Prostate gland (tissue), 2 donors: ENCODE measurements at places on chromosomes 3 and 15.

GRCh38 chr15:88844749-88845386 is 41.6 kb downstream of the ACAN start:
- no peak for DNase-seq

DNA sequence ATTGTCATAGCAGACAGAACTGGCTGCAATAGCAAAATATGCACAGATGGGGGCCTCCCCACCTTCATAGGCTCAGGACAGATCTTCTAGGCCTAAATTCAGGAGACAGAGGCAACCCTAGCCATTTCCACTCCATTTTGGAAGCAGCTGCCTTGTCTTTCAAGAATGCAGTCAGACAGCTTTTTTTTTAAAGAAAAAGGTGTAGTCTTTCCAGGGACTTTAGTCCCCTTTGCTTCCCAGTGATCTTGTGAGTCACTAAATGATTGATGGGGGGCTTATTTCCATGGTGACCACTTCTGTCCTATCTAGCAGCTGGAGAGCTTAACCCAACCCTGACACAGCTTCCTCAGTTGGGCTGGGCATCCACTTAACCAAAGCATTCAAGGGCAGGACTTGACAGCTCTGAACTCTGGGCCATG is 165.9 kb downstream of the TPRG1 start:
- DNase-seq = no peak

DNA sequence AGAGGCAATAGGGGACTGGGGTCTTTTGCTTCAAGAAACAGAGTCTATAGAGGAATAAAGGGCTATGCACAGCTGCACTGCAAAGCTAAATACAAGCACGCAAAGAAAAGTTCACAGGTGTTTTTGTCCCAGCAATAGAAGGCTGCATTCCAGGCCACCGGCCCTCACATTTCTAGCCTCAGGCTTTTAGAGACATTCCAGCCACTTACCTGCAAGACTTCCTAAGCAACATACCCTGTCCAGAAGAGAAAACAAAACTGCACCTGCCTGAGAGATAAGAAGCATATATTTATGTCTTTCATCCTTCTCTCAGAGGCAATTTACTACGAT is 220.5 kb downstream of the OPA1 start:
- DNase-seq = no peak

DNA sequence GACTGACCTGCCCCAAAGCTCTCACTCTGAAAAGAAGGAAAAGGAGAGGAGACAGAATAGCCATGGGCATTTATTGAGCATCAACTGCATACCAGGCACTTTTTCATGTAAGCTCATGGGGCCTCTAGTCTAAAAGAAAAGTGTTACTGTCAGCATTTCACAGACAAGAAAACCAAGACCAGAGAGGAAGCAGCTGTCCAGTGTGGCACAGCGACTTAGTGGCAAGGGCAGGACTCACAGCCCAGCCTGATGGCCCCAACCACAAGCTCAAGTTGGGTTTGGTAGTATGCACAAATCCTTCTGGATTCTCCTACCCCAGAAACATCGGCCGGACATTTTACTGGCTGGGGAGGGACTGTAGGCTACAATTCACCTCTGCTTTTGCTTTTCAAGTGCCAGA is 5.8 kb downstream of the EFCC1 start:
- DNase-seq = no peak

DNA sequence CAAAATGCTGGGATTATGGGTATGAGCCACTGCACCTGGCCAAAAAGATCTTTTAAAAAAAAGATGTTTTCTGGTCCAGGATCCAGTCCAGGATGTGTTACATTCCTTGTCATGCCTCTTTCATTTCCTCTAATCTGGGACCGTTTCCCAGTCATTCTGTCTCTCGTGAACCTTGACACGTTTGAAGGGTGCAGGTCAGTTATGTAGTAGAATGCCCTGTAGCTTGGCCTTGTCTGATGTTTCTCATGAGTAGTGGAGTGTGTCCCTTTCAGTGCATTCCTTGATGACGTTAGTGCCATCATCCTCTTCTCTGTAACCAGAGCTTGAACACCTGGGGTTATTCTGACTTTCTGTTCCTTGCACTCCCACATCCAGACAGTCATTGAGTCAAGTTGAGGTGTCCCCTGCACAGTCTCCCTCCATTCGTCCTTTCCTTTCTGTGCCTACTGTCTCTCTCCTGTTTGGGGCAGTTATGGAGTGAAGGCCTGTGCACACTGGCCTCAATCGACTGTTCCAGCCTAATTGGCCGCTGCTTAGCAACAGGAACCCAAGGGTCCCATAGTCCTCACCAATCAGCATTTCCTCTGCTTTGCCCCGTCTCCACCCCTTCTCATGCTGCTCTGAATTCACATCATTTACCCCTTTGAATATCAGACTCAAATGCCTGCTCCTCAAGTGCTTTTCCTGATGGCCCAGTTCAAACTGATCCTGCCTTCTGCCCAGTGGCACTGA is 5.5 kb downstream of the FAM81A start:
- no peak for DNase-seq

DNA sequence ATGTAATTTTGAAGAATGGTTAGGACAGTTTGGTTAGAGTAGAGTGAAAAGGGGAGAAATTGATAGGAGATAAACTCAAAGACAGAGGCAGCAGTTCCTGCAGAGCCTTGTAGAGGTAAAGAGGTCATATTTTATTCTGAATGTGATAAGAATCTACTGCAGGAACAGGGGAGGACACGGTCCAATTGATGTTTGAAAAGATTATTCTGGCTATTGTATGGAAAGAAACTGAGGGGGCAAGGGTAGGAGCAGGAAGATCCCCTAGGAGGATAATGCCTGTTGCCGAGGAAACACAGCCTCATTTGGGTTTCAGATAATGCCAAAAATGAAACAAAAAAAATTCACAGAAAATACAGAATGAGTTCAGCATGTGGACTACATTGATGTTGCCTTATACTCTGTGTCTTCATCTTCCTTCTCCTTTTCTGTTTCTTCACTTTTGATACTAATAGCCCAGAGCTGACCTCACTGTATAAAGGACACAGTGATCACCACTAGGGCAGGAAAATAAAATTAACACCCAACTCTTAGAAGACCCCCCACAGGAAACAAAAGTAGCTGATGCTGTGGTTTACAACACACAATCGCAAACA is 454.6 kb upstream of the UBE2E2 start:
- no peak for DNase-seq

DNA sequence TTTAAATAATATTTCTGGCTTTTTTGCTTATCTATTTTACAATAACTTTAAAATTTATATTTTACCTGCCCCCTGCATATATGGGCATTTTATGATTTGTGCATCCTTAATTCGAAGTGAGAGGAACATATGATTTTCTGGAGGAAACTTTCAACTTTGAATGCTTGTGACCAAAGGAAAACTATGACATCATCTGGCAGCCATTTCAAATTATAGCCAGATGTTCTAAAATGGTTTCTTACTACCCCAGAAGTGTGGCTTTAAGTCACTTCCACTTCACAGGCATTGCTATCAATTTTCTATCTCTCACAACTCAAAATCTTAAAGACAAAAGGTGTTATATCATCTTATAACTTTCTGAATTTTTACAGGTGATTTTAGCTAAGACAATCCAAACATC is 508.8 kb downstream of the RBMS3 start:
- DNase-seq = no peak

GRCh38 chr15:32717426-32718226 is at the start of gene GREM1:
GREM1 (plus strand) TSS chr15:32718004; CDS start chr15:32730691, 12,687 bp downstream.
- DNase-seq = no peak

- no peak for DNase-seq
Observed at GRCh38 chr15:92405942-92406341, 12.3 kb downstream of the ST8SIA2 start.

GRCh38 chr3:61420136-61420759 is 141.1 kb upstream of the PTPRG start:
- DNase-seq = no peak

DNA sequence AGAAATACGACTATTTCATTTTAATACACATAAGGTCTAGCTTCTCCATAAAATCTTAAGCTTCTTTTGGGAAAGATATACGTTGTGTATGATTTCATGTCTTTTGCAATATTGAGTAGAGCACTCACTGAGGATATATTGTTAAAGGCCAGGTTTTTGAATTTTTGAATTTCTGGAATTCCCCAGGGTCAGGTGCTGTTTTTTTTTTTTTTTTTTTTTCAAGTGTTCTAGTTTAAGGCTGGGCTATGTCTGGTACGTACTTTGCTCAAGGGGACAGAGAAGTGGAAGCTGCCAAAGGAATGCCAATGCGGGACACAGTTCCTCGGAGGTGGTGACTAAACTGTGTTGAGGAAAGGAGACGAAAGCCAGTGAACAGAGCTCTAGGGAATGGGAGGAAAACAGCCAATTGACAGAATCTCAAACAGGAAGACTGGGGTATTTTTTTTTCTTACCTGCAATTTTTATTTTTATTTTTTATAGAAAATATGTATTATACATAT is 510.5 kb upstream of the CBLB start:
- no peak for DNase-seq

DNA sequence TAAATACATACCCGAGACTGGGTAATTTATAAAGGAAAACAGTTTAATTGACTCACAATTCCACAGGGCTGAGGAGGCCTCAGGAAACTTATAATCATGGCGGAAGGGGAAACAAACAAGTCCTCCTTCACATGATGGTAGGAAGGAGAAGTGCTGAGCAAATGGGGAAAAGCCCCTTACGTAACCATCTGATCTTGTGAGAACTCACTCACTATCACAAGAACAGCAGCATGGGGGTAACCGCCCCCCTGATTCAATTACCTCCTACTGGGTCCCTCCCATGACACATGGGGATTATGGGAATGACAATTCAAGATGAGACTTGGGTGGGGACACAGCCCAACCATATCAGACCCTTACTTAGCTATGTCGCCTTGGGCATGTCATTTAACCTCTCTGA is 27.7 kb downstream of the SCG3 start:
- DNase-seq = no peak

GRCh38 chr3:140736863-140737460 is 59.1 kb downstream of the TRIM42 start:
- DNase-seq = peak; percentile 37

DNA sequence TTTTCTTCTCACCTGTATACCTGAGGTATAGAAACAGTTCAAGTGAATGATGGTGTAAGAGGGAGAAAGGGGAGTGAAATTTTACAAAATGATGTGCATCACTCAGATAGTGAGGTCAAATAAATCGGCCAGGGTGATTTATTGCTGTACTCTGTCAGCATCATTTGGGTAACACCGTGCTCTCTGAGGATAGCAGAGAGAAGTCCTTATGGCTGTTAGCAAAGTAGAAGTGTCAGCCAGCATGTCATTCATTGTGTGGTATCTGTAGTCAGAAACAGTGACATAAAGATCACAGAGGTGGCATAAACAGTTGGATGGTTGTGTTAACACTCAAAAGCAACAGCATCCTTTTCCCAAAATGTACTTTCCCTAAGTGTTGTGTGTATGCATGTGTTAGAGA is 53.4 kb downstream of the PSMD6 start:
- DNase-seq = no peak

DNA sequence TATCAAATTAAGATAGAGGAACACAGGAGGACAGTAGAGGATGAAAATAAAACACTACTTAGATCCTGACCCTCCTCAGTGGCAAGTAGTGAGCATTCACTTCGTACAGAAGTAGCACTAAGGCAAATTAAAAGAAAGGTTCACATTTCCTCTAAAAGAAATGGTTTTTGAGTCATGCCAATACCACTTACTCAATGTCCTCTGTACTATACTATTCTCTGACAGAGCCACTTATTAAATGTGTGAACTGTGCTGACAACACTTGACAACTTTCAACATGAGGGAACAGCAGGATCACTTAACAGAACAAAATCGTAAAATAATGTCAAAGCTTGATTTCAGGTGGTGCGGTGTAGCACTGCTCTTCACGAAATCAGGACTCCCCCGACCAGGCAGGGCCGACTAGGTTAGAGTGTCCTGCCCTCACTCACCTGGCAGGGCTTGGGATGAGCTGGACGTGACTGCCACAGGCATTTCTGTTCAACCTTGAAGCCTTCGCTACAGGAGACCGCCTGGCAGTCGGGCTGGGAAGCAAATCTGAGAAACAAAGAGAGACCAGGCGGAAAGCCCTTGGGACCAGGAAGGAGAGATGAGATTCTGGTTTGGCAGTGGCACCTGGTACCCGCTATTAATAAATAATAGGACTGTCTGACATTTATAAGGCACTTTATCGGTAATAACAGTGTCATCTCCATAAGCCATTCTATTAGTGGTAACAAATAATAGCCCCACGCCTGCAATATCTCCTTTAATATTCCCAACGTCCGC is 611 bp upstream of the SLC27A2 start:
- DNase-seq = no peak

GRCh38 chr15:32682569-32682968 is 35.2 kb upstream of the GREM1 start:
- no peak for DNase-seq

GRCh38 chr3:71930056-71930991 is 145.4 kb upstream of the PROK2 start:
- DNase-seq = no peak

- no peak for DNase-seq
Observed at GRCh38 chr3:171266740-171267073, 193.5 kb downstream of the TNIK start.

- DNase-seq = no peak
Observed at GRCh38 chr3:30819067-30819798, 75.2 kb downstream of the GADL1 start.

- DNase-seq = no peak
Observed at GRCh38 chr3:109806929-109807328, 469.6 kb upstream of the DPPA4 start.

GRCh38 chr3:57109437-57110199 is 49.2 kb downstream of the SPATA12 start:
- no peak for DNase-seq

- DNase-seq = no peak
Observed at GRCh38 chr3:72082186-72082715, 297.3 kb upstream of the PROK2 start.

GRCh38 chr3:150830094-150830681 is 67.2 kb upstream of the SIAH2 start:
- DNase-seq = no peak

DNA sequence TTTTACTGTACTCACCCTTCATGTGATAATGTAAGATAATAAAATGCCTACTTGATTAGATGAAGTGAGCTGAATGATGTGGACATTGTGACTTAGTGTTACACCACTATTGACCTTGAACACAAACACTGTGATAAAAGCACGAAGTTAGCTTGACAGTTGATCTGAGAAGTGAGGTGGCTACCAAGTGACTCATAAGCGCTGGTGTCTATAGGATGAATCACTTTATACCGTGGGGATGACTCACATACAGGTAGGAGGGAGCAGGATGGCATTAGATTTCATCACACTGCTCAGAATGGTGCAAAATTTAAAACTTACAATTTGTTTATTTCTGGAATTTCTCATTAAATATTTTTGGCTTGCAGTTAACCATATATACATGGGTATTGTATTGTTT is 174.7 kb upstream of the CNTN3 start:
- DNase-seq = no peak

DNA sequence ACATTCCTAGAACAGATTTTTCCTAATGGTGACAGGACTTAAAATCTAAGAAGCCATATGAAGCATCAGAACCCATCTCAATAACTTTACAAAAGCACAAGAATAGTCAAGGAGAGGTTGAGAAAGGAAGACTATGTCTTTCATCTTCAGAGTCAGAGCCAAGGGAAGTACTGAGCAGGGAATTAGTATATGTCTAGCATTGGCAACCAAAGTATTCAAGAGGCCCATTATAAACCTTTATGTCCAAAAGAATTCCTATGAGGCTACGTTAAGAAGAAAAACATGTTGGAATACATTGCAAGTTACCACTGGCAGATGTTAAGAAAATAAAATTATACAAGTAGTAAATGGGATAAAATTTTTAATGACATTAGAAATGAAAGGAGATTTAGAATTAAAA is 150.5 kb downstream of the MAGI1 start:
- DNase-seq = no peak
